ENCODE measurements at places on chromosomes 6 and 20. TPM values are rescaled to one million over a fixed set of nuclear protein-coding genes. Genes with fewer than 3 reads are reported as not detected.

SFT2D1 gene
- 43.4 TPM for total RNA-seq

SLC44A4 gene
- total RNA-seq = not detected

EPPIN gene
- total RNA-seq = not detected

CEP85L gene
- 1.7 TPM for total RNA-seq

FGD2 gene
- not detected for total RNA-seq

HLA-DMA gene
- 2.5 TPM for total RNA-seq

SUMO4 gene
- not detected for total RNA-seq

FRMD1 gene
- 0.05 TPM for total RNA-seq

SGK2 gene
- 9.9 TPM for total RNA-seq

FABP7 gene
- total RNA-seq = not detected

OR2J3 gene
- not detected for total RNA-seq

TGM3 gene
- not detected for total RNA-seq

MUC22 gene
- total RNA-seq = not detected

PRR18 gene
- total RNA-seq = 0.11 TPM

TOX2 gene
- 8.5 TPM for total RNA-seq

FHL5 gene
- total RNA-seq = not detected

HNF4A gene
- total RNA-seq = 15.4 TPM

XRN2 gene
- total RNA-seq = 97.8 TPM

SLC32A1 gene
- not detected for total RNA-seq

GZF1 gene
- total RNA-seq = 9.4 TPM

ZNF311 gene
- 0.19 TPM for total RNA-seq

CCM2L gene
- 0.45 TPM for total RNA-seq

ABHD16B gene
- total RNA-seq = not detected

GSS gene
- total RNA-seq = 55.8 TPM

MBOAT1 gene
- total RNA-seq = 2.7 TPM

PTGIS gene
- total RNA-seq = 0.02 TPM

ENPP5 gene
- total RNA-seq = not detected

GSTA4 gene
- total RNA-seq = 8.4 TPM

ECT2L gene
- not detected for total RNA-seq

CST4 gene
- not detected for total RNA-seq

TFAP2A gene
- total RNA-seq = 11.9 TPM

MC3R gene
- total RNA-seq = not detected

C20orf141 gene
- total RNA-seq = 0.46 TPM

CEP57L1 gene
- total RNA-seq = 6.3 TPM

PDE7B gene
- total RNA-seq = 0.83 TPM

PTPRT gene
- total RNA-seq = not detected
